ENCODE measurements at places on chromosomes 13 and 19.

GRCh38 chr13:35256459-35257148 lies 219.9 kb downstream of the MAB21L1 start:
- DNase-seq, result no peak

- no peak for DNase-seq
Observed at GRCh38 chr19:33476151-33476707, 45.4 kb downstream of the PEPD start.

DNA sequence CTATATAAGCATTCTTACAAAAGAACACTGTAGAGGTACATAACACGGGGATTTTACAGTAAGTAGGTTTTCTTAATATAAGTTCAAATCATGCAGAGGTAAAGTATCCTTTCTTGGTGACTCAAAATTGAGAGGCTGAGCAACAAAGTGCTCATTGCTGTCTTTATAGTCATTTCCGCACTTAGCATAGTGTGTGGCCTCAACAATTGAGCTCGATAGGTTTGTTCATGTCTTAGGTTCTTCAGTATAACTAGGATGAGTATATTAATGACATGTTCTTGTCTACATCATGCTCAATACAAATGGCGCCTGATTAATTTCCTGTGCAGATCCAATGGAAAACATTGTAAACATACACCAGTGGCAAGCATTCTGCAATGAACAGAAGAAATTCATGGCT lies 1.4 kb downstream of the WDFY2 start:
- no peak for DNase-seq

GRCh38 chr19:55621205-55621672 lies 3.1 kb downstream of the ZNF784 start:
- no peak for DNase-seq

DNA sequence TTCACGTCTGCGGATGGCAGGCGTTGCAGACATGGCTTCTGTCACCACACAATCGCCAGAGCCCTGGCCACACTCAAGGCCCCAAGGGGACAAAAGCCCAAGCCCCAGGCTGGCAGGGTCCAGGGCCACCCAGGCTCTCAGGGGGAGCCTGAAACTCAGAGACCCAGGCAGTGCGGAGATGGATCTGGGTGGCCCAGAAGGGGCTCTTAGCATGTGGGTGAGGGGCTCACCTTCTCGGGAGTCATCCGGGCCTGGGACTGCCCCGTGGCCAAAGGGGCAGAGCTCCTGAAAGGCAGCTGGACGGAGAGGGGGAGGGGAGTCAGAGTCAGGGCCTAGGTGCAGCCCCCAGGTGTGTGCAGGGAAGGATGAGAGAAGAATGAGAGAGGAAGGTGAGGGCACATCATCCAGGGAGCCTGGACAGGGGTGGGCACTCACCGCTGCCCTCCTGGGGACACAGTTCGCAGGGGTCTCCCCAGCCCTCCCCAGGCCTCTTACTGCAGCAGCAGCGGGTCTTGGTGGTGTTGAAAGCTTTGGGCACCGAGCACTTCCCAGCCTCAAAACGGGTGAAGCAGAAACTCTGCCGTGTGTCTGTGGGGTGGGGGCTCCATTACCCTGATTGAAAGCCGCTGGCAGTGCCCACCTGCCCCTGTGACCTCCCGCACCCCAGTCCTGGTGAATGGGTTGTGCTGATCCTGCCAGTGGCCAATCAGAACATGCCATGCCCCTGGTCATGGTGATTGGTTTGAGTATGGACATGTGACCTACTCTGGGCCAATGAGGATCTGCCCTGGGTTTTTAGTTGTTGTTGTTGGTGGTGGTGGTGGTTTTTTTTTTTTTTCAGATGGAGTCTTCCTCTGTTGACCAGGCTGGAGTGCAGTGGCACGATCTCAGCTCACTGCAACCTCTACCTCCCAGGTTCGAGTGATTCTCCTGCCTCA lies 37.4 kb downstream of the CCL25 start:
- no peak for DNase-seq

DNA sequence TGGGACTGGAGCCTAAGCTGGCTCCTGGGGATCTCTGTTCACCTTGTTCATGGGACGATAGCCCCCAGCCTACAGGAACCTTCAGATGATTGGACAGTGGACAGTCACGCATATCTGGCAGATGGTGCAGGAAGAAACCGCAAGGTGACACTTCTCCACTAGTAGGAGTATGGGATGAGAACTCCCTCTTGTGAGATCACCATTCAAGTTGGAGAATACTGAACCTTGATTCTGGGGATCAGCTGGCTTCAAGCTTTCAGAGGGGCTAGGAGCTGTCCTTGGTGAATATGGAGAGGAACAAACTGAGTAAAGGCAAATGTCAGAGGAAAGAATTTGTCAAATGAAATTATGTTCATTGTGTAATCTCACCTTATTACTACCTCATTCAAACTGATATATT lies 204.5 kb downstream of the PDS5B start:
- no peak for DNase-seq

GRCh38 chr13:110354123-110354627 lies 47.1 kb downstream of the COL4A2 start:
- DNase-seq, result no peak

- DNase-seq, result no peak
Observed at GRCh38 chr19:30326393-30326710, 45.8 kb upstream of the ZNF536 start.

- DNase-seq, result no peak
Observed at GRCh38 chr13:97878431-97879375, 74.8 kb upstream of the IPO5 start.

DNA sequence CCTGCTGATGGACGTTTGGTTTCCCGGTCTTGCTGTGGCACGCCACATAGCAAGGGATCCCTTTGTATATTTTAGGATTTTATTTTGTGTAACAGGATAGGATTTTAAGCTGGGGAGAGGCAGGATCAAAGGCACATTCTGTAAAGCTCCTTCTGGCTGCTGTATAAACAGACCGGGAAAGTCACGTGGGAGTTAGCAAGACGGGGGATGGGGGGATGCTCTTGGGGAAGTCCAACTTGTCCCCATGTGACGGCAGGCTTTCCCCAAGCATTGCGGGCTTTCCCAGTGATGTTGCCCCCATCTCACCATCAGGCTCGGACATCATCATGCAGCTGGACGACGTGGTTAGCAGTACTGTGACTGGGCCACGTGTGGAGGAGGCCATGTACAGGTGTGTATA lies 5.8 kb downstream of the QTRT1 start:
- DNase-seq, result no peak

DNA sequence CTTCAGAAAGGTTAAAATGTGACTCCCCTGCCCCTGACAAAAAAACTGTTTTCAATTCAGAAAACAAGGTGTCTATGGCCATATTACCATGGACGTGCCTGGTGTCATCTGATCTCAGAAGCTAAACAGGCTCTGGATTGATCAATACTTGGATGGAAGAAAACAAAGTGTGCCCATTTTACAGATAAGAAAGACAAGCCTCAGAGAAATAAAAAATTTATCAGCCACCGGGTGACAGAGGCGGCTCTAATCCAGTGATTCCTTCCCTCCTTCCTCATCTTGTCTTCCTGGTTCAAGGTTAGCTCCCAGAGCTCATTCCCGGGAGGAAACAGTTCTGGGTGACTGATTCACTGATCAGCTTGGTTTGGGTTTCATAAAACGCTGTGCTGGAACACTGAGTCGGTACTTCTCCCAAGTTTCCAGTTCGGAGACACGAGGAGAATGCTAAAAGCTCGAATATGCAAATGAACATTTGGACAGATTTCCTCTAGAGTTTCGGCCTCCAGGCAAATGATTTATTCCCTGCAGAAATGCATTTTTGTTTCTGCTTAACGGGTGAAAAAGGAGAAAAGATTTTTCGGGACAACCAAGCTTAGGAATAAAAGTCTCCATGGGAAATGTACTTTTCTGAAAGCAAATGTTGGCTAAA lies 211.2 kb downstream of the UQCRFS1 start:
- no peak for DNase-seq

DNA sequence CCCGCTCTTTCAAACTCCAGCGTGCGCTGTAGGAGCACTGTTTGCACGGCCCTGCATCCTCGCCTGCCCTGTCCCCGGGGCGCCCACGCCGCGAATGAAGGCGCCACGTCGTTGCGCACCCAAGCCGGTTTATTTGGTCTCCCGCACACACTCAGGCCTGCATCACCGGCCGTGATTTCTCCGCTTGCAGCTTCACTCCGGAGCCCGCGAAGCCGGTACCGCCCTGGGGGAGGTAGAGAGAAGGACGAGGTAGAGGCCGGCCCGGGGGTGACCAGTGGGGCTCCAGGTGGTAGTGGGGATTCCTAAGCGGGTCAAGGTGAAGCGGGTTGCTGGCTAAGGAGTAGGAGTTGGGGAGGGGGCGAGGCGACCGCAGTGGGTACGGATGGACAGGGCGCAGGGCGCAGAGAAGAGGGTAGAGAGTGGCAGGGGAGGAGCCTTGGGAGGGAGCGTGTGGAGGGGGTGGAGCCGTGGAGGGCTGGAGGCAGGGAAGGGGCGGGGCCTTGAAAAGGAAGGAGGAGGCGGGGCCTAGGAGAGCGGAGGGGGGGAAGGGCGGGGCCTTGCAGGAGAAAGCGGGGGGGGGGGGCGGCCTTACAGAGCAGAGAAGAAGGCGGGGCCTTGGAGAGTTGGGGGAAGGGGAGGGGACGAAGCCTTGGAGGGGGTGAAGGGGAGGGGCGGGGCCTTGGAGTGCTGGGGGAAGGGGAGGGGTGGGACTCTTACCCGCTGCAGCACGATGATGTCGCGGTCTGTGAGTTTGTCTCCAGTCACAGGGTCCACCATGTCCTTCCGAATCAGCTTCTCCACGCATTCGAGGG lies 24.6 kb downstream of the NOSIP start:
- DNase-seq, result peak; percentile 87

- no peak for DNase-seq
Observed at GRCh38 chr19:51735759-51736449, 12.1 kb upstream of the HAS1 start.

- DNase-seq, result no peak
Observed at GRCh38 chr13:44710576-44710975, 134.4 kb upstream of the TSC22D1 start.

GRCh38 chr13:100269837-100270236 lies 180.9 kb downstream of the PCCA start:
- no peak for DNase-seq
